Type B pancreatic cell (in vitro differentiated cells): ENCODE measurements at places on chromosomes 7 and 10. TPM values are rescaled to one million over a fixed set of nuclear protein-coding genes. Genes with fewer than 3 reads are reported as not detected.

Gene CYP26C1
- total RNA-seq, result not detected in 2 replicates

DNA sequence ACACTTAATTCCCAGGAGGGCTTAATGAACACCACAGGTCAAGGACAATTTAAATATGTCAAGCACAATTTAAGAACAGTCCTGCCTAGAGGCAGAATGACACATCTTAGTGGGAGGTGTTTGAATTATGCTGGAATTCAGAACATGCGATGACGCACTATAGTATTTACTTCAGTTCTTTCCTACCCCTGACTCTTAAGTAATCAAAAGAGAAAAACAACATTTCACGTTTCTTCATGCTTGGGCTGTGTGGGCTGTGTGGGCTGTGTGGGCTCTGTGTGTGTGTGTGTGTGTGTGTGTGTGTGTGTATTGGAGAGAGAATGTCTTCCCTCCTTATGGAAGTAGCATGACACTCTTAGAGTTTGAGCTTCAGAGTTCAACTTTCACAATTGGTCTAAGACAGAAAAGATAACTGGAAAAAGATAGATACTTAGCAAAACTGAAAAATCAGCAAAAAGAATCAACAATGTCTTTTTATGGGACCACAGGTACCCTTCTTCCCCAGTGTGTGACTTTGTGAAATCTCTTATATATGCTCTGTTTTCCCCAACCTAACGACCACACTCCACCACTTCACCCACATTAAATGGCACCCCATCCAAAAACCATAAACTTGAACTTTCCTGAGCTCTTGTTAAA, 33.7 kb upstream of the CABCOCO1 start:
- peaks cover 4% of the 10 kb centered on the region for H3K27me3 ChIP-seq
- H3K27ac ChIP-seq, result peak overlapping the region; percentile 52
- no peaks in the 10 kb centered on the region for H3K36me3 ChIP-seq
- H3K4me3 ChIP-seq, result peak overlapping the region; percentile 3
- DNase-seq, result no peak

DNA sequence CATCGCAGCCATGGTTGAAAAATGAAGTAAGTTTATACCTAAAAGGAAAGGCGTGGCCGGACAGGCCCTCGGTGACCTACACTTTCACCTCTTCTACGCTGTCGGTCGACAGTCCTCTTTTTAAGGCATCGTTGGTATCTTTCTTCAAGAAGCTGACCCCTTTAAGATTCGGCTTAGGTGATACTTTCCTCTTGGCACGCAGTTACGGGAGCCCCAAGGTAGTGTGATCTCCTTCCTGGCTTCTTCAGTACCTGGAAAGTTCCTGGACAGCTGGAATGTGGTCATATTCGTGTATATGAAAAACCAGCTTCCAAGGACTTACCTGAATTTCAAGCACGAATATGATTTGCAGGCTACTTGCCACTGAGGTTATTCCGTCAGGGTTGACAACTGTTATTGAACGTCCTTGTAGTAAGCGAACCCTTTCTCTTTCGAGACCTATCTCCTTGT, 885 bp upstream of the SYPL1 start:
- no peak for DNase-seq
- H3K4me1 ChIP-seq, result peaks cover 21% of the 10 kb centered on the region
- H3K4me3 ChIP-seq, result peak overlapping the region; percentile 92
- peak overlapping the region; percentile 91 for H3K27ac ChIP-seq
- no peaks in the 10 kb centered on the region for H3K27me3 ChIP-seq

Gene FBXO24
- 0.76 and 0.77 TPM in 2 replicates for total RNA-seq

- peaks cover 20% of the 10 kb centered on the region for H3K4me1 ChIP-seq
- peak overlapping the region; percentile 75 for H3K4me3 ChIP-seq
- DNase-seq, result no peak
- H3K27ac ChIP-seq, result peak overlapping the region; percentile 86
Observed at GRCh38 chr7:50069613-50070012, 23.4 kb downstream of the ZPBP start.

Gene PKD2L1
- 0.26 TPM in 1 of 2 replicates, not detected in the other for total RNA-seq

GRCh38 chr7:135197906-135198655, 13.2 kb downstream of the WDR91 start:
- peaks cover 27% of the 10 kb centered on the region for H3K36me3 ChIP-seq
- no peaks in the 10 kb centered on the region for H3K27me3 ChIP-seq
- peak overlapping the region; percentile 34 for H3K27ac ChIP-seq
- H3K4me1 ChIP-seq, result peaks cover 26% of the 10 kb centered on the region
- DNase-seq, result no peak
- H3K4me3 ChIP-seq, result no peak overlapping the region

- H3K27me3 ChIP-seq, result peaks cover 2% of the 10 kb centered on the region
- no peak within 1 kb of the TSS for H3K4me3 ChIP-seq
- no peak within 1 kb of the TSS for H3K27ac ChIP-seq
- peak; percentile 61 for DNase-seq
Observed at GRCh38 chr10:48684792-48685623, at the start of gene WDFY4. Gene WDFY4, plus strand, starts transcription at chr10:48684873. Its CDS starts 24,860 bp downstream, at chr10:48709733.

DNA sequence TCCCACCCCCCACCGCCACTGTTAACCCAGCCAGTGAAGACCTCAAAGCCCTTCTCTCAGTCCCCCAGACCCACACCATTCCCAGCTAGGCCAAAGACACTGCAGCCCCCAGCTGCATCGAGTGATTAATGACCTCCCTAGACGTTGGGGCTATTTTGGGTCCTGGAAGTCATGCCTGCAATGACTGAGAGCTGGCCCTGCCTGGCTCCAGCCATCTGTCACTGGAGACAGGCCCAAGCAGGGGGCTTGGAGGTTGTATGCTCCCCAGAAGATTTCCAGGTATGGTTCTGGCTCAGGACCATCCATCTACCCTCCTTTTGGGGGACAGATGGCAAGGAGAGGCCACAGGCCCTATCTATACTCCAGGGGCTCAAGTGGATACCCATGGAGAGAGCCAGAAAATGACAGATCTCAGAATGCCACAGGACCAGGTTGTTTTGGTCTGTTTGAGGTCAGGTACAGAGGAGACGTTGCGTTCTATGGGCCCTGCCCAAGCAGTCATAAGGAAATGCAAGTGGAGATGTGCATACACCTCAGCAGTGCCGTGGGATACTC, 5.1 kb downstream of the KCNIP2 start:
- H3K4me3 ChIP-seq, result no peak overlapping the region
- no peak for DNase-seq
- H3K36me3 ChIP-seq, result no peaks in the 10 kb centered on the region
- peaks cover 44% of the 10 kb centered on the region for H3K27me3 ChIP-seq
- peaks cover 26% of the 10 kb centered on the region for H3K4me1 ChIP-seq

DNA sequence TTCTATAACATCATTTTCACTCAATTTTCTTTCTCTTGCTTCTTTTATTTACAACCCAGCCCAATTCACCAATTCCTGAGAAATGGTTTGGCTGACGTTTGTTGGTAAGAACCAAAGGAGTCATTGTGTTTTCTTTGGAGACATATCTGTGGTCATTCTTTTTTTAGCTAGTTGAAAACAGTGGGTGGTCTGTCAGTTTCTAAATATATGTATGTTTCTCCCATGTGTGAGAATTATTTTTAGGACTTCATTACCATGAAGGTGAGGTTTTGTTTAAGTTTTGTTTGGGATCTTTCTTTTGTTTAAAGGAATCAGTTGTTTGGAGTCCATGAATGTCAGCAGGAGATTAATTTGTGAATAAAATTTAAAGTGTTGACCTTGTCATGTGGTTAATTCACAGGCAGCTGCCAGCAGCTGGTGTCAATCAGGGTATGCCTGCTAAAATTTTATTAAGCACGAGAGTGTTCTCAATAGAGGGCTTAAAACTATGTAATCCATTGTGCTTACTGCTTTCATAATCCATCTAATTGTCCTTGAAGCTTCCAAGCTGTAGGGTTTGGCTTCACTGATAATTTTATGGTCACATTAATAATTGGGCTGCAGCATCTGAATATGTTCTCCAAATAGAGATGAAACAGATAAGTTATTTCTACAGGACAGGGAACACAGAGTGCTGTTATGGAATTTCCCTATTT, 38.7 kb downstream of the INSYN2A start:
- H3K36me3 ChIP-seq, result no peaks in the 10 kb centered on the region
- DNase-seq, result no peak
- no peaks in the 10 kb centered on the region for H3K27me3 ChIP-seq
- H3K4me3 ChIP-seq, result no peak overlapping the region
- no peak overlapping the region for H3K27ac ChIP-seq

DNA sequence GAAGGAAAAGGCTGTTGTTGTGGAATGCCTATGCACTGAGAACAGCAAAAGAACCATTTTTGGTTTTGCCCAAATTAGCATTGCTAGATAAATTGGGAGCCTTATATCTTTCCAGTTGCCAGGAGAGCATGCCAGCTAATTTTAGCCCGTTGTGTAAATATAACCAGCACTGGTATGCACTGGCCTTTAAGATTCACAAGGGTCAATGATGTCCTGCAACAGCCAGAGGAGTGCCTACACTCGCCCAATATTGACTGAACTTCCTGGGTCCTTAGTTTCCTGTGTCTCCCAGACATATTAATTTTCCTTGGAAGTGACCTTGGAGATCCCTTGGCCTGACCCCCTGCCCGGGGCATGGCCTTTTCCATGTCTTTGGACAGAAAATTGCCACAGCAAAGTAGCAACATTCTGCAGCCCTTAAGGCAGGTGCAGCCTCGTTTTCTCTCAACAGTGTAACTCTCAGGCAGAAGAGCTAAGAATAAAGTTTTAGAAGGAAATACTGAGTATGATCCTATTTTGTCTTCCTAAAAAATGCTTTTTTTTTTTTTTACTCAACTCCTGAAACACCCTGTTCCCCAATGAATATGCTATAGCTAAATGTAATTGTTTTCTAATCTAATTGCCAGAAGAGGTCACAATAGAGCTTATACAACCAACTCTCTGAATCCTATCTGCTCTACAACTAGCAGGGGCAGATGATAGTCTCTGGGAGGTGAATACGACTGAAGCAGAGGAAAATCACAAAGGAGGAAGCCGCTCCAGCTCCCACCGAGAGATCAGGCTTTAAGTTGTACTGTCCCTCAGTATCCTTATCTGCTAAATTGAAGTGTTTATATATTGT, 131.9 kb upstream of the PCGF5 start:
- no peaks in the 10 kb centered on the region for H3K36me3 ChIP-seq
- DNase-seq, result no peak
- H3K4me1 ChIP-seq, result no peaks in the 10 kb centered on the region

DNA sequence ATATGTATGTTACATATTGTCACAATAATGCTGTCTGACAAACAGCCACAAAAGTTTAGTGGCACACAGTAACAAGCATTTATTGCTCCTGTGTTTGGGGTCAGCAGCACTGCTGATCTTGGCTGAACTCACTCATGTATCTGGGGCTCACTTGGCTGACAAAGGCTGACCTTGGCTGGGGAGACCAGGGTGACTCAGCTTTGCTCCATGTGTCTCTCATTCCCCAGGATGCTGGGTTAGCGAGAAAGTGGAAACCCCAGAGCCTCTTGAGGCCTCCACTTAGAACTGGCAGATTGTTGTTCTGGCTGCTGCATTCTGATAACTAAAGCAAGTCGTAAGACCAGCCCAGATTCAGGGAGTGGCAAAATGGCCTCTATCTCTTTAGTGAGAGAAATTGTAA, 217.3 kb upstream of the HABP2 start:
- H3K4me3 ChIP-seq, result no peak overlapping the region
- H3K27me3 ChIP-seq, result peaks cover 17% of the 10 kb centered on the region
- no peak for DNase-seq
- no peak overlapping the region for H3K27ac ChIP-seq

DNA sequence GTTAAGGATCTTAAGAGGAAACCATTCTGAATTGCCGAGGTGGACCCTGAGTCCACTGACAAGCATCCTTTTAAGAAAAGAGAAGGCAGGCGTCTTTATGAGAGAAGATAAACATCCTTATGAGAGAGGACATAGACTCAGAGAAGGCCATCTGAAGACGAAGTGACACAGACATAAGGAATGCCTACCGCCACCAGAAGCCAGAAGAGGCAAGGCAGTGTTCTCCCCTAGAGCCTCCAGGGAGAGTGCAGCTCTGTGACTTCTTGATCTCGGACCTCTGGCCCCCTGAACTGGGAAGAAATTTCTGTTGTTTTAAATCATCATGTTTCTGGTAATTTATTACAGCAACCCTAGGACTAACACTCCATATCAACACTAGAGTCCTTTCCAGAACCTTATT, 25.2 kb upstream of the ING3 start:
- H3K27me3 ChIP-seq, result no peaks in the 10 kb centered on the region
- H3K36me3 ChIP-seq, result no peaks in the 10 kb centered on the region
- no peak overlapping the region for H3K4me3 ChIP-seq

Gene BEND7
- 14.1 and 16.4 TPM in 2 replicates for total RNA-seq

Gene SUFU
- 18.5 and 29.4 TPM in 2 replicates for total RNA-seq

DNA sequence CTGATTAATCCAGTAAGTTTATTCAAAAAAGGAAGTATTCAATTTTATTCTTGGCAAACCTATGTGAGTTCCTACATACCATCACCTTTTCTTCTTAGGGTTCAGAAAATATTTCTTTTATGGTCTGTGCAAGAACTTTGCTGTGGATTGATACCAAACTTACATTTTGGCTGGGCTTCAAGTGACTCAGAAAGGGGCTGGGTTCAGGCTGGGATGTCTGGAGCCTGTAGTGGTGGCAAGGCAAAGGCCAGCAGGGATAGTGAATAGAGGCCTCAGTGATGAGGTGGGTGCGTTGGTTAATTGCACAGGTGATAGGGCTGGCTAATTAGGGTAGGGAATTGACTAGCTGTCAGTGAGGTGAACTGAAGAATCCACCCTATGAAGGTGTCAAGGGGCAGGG, 40.2 kb upstream of the ATXN7L1 start:
- H3K4me1 ChIP-seq, result no peaks in the 10 kb centered on the region
- H3K27me3 ChIP-seq, result no peaks in the 10 kb centered on the region
- no peak overlapping the region for H3K4me3 ChIP-seq
- no peak for DNase-seq
- no peak overlapping the region for H3K27ac ChIP-seq
- H3K36me3 ChIP-seq, result peaks cover 3% of the 10 kb centered on the region

DNA sequence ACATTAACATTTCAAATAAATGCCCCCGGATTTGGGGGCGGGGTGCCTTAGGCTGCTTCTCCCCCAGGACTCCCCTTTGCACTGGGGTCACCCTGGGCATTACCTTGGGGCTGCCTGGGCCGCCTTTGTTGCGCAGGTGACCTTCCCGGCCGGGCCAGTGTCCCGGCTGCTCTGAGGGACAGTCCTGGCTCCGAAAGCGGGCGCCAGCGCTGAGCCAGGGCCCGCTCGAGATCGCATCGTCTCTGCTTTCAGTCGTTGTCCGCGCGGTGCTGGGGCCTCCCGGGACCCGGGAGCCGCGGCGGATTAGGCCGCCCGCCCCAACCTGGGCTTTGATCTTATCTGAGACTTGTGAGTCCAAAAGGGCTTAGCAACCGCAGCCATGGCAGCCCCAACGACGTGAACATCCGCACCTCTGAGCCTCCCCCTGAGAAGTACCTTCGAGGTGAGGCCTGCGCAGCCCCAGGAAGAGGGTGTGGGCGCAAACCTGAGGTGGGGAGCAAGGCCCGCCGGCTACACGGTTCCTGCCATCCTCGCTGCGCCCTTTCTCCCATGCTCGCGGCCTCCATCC, 14.8 kb upstream of the WAPL start:
- DNase-seq, result no peak
- no peaks in the 10 kb centered on the region for H3K36me3 ChIP-seq
- peaks cover 19% of the 10 kb centered on the region for H3K27me3 ChIP-seq
- no peak overlapping the region for H3K27ac ChIP-seq
- H3K4me1 ChIP-seq, result no peaks in the 10 kb centered on the region

DNA sequence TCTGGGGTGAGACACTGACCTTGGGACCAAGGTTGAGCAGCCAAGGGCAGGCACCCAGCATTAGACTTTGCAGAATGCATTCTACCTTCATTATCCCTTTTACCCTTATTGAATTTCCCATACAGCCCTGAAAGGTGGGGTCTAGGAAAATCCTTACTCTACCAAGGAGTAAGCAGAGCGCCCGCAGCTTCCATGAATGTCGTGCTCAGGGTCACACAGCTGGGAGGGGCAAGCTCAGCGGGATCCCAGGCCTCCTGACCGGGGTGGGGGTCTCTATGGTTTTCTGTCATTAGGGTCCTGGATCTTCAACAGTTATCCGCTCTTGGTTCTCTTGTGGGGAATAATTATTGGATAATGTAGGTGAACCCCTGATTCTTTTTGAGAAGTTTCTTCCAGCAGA, 30.7 kb upstream of the BTBD16 start:
- DNase-seq, result no peak
- no peak overlapping the region for H3K4me3 ChIP-seq
- peaks cover 41% of the 10 kb centered on the region for H3K36me3 ChIP-seq
